Kidney (tissue), 22 donors: ENCODE measurements at places on chromosomes 2 and 18. TPM values are rescaled to one million over a fixed set of nuclear protein-coding genes. Genes with fewer than 3 reads are reported as not detected.

Gene SALL3
- 2.0 TPM for total RNA-seq

Gene MITD1
- 29.1 TPM for total RNA-seq

Gene DSG3
- total RNA-seq, result not detected

Gene GALNT5
- 0.47 TPM for total RNA-seq

Gene SCN3A
- 6.3 TPM for total RNA-seq

Gene TMEM185B
- total RNA-seq, result 28.1 TPM

Gene RAB17
- total RNA-seq, result 59.1 TPM

Gene TNP1
- total RNA-seq, result not detected

Gene SERPINB12
- not detected for total RNA-seq

Gene ALLC
- not detected for total RNA-seq

Gene TEX44
- total RNA-seq, result not detected

Gene IL36G
- not detected for total RNA-seq

Gene CD8B
- 2.5 TPM for total RNA-seq

Gene STAT4
- total RNA-seq, result 8.5 TPM

Gene ABCG8
- 0.13 TPM for total RNA-seq

Gene RNF181
- 89.9 TPM for total RNA-seq

Gene RFX8
- total RNA-seq, result 0.28 TPM

Gene SMYD1
- not detected for total RNA-seq

Gene PRSS56
- total RNA-seq, result not detected

Gene TDRD15
- 0.06 TPM for total RNA-seq

Gene CD8B2
- 0.09 TPM for total RNA-seq

Gene SERPINB5
- not detected for total RNA-seq

Gene CHRNA1
- not detected for total RNA-seq

Gene PRKAG3
- not detected for total RNA-seq

Gene HNMT
- 61.6 TPM for total RNA-seq

Gene ALPP
- not detected for total RNA-seq

Gene ABHD3
- 18.9 TPM for total RNA-seq

Gene GMPPA
- total RNA-seq, result 33.9 TPM

Gene ARMC9
- 18.2 TPM for total RNA-seq

Gene BMP10
- total RNA-seq, result not detected

Gene GATA6
- 10.9 TPM for total RNA-seq

Gene KATNAL2
- 6.9 TPM for total RNA-seq

Gene VWC2L
- total RNA-seq, result 0.09 TPM

Gene RGPD3
- total RNA-seq, result 0.19 TPM

Gene COBLL1
- total RNA-seq, result 205 TPM

Gene LIPT1
- 10.3 TPM for total RNA-seq

Gene SULT1C4
- 24.7 TPM for total RNA-seq

Gene IL37
- total RNA-seq, result not detected

Gene FZD7
- 14.0 TPM for total RNA-seq

Gene NOSTRIN
- total RNA-seq, result 50.2 TPM

Gene ATOH8
- total RNA-seq, result 11.2 TPM

Gene AGXT
- 0.09 TPM for total RNA-seq

Gene SPHKAP
- 0.03 TPM for total RNA-seq

Gene LRRC30
- not detected for total RNA-seq

Gene KCNG3
- total RNA-seq, result 0.88 TPM

Gene PID1
- 9.4 TPM for total RNA-seq

Gene DLX2
- total RNA-seq, result not detected

Gene DNAJC27
- 11.4 TPM for total RNA-seq

Gene CCDC178
- 3.7 TPM for total RNA-seq
